Colonic mucosa (tissue), 4 donors: ENCODE measurements at places on chromosomes 2 and 18. TPM values are rescaled to one million over a fixed set of nuclear protein-coding genes. Genes with fewer than 3 reads are reported as not detected.

The TBR1 gene
- not detected for total RNA-seq

DNA sequence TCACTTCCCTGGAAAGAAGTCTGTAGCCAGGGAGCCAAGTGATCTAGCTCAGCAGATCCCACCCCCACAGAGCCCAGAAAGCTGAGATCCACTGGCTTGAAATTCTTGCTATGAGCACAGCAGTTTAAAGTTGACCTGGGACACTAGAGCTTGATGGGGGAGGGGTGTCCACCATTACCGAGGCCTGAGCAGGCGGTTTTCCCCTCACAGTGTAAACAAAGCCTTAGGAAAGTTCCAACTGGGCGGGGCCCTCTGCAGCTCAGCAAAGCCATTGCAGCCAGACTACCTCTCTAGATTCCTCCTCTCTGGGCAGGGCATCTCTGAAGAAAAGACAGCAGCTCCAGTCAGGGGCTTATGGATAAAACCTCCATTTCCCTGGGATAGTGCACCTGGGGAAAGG lies 887.2 kb upstream of the LRATD1 start:
- no peak for DNase-seq

The ATP6V1C2 gene
- total RNA-seq, result 1.4 TPM

The ABCG8 gene
- 0.48 TPM for total RNA-seq

The TMEM163 gene
- 0.29 TPM for total RNA-seq

- DNase-seq, result no peak
These were observed 17.5 kb downstream of the GPR55 start for GRCh38 chr2:230907361-230908091.

- DNase-seq, result no peak
These were observed 110.9 kb upstream of the FAM98A start for GRCh38 chr2:33709951-33710350.

The MYL12B gene
- total RNA-seq, result 415 TPM

- no peak for DNase-seq
These were observed 37.7 kb upstream of the SMAD2 start for GRCh38 chr18:47968006-47968676.

The CXCR4 gene
- 3.6 TPM for total RNA-seq

The MAP3K19 gene
- total RNA-seq, result not detected
